ENCODE measurements at places on chromosomes 2 and 18.
A peak's percentile ranks its signal among the peaks of the same experiment; 100 is the strongest.

GRCh38 chr2:167955264-167955906, 292.0 kb downstream of the STK39 start:
- DNase-seq, result no peak

- DNase-seq, result no peak
Measured at GRCh38 chr18:2998644-2999043, 14.3 kb downstream of the LPIN2 start.

DNA sequence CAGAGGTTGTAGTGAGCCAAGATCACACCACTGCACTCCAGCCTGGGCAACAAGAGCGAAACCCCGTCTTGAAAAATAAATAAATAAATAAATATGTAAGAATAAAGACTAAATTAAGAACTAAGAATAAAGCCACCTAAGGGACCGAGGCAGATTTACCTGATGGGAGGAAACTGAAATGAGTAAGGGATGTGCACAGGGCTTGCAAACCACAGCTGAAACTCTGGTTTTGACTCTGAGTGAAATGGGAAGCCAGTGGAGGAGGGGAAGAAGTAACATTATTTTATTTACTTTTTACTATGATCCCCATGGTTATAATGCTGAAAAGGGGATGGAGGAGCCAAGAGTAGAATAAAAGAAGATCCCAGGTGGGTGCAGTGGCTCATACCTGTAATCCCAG, 107.3 kb downstream of the CABYR start:
- DNase-seq, result no peak

DNA sequence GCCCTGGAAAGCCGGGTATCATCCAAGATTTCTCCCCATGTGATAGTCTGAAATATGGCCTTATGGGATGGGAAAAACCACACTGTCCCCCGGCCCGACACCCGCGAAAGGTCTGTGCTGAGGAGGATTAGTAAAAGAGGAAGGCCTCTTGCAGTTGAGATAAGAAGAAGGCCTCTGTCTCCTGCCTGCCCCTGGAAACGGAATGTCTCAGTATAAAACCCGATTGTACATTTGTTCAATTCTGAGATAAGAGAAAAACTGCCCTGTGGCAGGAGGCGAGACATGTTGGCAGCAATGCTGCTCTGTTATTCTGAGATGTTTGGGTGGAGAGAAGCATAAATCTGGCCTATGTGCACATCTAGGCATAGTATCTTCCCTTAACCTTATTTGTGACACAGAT, 26.8 kb downstream of the RUFY4 start:
- DNase-seq, result no peak

DNA sequence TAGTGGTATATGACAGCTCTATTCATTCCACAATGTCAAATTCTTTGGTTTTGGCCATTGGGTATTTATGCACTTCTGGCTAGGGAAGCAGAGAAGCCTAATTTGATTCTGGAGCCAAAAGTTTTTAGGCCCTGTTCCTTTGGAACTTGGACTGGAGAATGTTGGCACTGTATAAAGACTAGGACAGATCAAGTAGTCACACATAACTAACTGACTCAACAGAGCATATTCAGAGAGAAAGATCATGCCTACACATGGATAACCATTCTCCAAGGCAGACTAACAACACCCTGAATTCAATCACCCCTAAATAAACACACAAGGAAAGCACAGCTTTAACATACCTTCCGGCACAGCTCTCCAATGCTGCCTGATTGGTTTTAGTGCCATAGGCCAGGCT, 62.9 kb downstream of the ARHGAP15 start:
- DNase-seq, result no peak

GRCh38 chr2:53353135-53354114, 414.2 kb upstream of the CHAC2 start:
- no peak for DNase-seq

GRCh38 chr2:233867993-233868532, at the start of gene MSL3B:
MSL3B (minus strand) TSS chr2:233868386.
- DNase-seq, result peak; percentile 70

DNA sequence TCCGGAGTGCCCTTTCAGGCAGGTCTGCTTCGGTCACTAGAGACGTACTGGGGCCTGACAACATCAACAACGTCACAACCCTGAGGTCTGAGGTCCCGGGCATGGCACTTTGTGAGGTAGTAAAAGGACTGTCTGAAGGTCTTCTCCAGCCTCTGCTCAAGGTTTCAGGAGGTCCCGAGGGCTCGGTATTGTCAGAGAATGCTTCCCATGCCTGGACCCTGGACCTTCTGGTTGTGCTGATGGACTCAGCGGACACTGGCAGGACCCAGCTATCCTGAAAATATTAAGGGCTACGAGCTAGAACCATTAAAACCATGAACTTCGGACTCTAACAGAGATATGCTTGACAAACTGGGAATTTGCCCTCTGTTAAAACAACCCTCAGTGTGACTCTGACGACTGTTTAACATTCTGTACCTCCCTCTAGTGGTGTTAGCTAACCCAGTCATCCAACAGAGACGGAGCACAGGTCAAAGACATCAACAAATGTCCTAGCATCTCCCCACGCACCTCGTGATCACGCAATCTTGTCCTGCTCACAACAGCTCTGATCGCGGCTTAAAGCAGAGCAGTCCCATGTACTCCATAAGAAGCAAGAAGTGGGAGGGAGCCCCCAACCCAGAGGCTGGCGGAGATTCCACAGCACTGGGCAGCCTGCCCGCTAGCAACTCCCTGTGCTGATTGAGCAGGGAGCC, 96.5 kb downstream of the CCDC93 start:
- DNase-seq, result no peak

DNA sequence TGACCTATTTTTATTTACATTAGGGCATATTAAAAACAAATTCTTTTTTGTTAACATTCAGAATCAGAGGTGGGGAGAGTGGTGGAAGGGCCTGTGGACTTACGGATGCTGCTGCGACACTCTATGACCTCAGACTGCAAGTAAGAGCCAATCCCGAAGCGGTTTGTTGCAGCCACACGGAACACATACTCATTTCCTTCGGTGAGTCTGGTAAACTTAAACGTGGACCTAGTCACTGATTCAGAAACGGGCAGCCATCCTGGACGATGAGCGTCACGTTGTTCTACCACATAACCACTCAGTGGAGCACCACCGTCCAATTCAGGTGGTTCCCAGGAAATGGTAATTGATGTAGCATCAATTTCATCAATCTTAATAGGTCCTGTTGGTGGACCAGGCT, 61.9 kb downstream of the PLEKHA3 start:
- DNase-seq, result no peak

GRCh38 chr2:173681881-173682650, 283.1 kb downstream of the SP3 start:
- no peak for DNase-seq

DNA sequence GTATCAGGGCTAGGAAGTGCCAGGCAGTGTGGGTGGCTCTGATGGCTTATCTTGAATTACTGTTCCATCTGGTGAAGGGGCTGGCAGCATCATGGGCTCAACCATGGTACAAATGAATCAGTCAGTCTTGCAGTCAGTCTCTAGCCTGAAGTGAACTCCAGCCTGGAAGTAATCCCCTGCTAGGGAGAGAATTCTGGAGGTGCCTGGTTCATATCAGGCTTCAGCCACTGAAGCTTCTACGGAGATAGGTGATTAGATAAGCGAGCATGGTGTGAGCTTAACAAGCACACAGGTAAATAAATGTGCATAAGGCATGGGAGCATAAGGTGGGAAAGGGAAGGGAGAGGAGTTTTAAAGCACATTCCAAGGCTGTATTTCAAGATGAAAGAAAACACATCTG, 541.7 kb downstream of the MBD2 start:
- no peak for DNase-seq

- DNase-seq, result no peak
Measured at GRCh38 chr2:142044197-142044596, 86.6 kb downstream of the LRP1B start.

DNA sequence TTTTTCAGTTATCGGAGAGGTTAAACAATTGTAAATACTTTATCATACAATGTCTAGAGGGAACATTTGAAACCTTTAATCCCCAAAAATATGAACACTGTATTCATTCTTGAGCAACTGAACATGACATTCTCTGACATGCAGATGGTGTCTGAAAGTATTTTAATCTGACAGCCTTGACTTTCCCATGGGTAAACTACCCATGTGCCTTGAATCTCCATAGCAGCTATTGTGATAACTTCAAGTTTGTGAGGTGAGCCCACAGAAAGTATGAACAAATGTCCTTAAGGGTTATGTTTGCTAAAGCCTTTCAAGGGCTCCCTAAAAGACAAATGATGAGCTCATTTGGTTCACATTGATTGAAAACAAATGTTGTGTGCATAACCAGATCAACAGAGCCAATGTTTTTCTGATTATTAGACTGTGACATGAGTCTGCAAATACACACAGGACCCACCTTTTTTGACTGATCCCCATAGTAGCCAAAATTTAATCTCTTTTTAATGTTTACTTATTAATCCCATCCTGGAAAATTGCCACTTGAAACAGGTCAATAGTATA, 1326.0 kb downstream of the LRP1B start:
- DNase-seq, result no peak

- no peak for DNase-seq
Measured at GRCh38 chr2:181313845-181314244, 143.3 kb upstream of the ITGA4 start.

- peak; percentile 3 for DNase-seq
Measured at GRCh38 chr2:29165362-29166241, 50.4 kb downstream of the CLIP4 start.

- DNase-seq, result no peak
Measured at GRCh38 chr2:219182331-219183150, 4.5 kb downstream of the RETREG2 start.

GRCh38 chr18:59488899-59489298, 129.8 kb upstream of the LMAN1 start:
- DNase-seq, result no peak

DNA sequence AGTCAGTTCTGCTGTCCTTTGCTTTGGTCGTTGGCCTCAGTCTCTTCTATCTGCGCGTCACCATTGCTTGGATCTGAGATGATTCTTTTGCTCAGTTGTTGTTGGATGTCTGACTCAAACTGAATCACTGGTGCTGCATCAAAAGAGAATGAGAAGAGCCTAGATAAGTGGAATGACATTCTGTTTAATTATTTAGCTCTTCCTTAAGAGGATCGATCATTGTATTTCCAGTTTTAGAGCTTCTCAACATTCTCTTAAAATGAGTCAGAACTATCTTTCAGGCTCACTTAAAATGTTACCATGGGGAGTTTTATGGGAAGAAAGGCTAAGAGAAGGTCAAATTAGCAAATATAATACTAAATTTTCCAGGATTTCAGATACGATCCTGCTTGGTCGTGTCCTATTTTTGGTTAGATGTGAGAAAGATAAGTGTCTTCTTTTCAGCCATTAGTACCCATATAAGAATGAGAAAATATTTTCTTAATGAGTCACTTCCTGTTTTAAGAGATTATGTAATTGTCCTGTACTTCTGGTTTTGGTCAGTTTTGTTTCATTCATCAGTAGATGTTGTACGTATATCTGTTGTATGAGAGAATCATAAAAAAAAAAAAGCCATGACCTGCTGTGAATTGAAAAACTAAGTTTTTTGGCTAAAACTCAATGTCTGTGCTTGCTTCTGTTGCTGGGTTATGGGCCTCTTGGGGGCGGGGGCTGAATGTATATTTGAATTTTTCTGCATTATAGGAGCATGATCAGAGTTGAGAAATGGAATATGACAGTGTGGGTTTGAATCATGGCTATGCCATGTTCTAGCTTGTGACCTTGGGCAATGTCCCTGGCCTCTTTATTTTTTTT, 31.6 kb upstream of the CASP10 start:
- DNase-seq, result peak; percentile 84

GRCh38 chr2:27537287-27537686, 40.6 kb downstream of the GCKR start:
- peak; percentile 46 for DNase-seq

DNA sequence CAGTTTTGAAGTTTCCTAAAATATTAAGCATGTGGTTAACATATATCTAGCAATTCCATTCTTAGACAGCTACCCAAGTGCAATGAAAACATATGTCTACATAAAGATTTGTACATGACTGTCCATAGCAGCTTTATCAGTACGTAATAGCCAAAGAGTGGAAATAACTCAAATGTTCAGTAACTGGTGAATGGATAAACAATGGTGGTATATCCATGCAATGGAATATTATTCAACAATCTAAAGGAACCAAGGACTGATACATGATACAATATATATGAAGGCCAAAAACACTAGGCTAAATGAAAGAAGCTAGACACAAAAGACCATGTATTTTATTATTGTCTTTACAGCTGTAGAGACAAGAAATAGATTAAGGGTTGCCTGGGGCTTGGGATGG, 361.4 kb downstream of the ALK start:
- no peak for DNase-seq

GRCh38 chr2:151919786-151920185, 91.6 kb upstream of the ARL5A start:
- peak; percentile 50 for DNase-seq

GRCh38 chr2:44880125-44880483, 61.4 kb upstream of the SIX3 start:
- no peak for DNase-seq

GRCh38 chr18:44819944-44820510, 139.3 kb downstream of the SETBP1 start:
- no peak for DNase-seq
